NCI-H1105 treated with DMSO at 0.1 percent for 48 hours (cell line): ENCODE measurements at places on chromosomes 1 and 21.

DNA sequence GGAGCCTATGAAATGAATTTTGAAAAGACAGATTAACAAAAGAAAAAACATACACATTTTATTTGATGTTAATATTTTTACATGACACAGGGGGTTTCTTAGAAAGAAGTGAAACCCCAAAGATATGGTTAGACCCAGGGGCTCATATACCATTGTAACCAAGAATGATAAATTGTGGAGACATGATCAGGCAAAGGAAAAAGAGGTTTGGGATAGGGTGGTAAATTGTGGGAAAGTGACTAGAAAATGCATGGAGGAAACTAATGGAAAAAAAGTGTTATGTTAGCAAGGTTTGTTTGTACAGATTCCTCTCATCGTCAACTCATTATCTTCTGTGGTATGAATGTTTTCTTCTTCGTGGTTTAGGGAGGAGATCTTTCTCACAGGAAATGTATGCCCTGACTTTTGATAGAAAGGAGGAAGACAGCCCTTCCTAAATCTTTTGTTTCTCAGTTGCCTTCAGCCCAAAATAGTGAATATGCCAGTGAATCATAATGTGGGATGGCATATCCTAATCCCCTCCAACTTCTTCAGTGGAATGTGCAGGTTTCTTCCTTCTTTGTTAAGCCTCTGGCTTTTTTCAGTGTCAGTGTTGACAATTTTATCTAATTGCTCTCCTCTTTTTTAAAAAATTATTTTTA is 140.4 kb upstream of the UBE2U start:
- DNase-seq = no peak

DNA sequence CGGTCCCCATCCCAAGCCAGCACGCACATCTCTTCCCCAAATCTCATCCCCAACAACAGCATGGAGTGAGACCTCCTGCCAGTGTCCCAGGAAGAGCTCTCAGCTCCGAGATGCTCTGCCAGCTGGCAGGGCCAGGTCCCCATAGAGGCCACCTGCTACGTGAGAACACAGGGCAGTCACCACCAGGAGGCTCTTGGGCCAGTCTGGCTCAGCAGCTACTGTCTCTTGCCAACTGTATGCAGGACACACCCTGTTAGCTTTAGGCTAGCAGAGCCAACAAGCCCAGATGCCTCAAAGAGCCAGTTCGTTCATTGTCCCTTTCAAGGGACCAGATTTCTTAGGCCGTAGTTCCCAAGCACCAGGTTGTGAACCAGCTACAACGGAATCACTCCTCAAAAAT is 36.9 kb downstream of the FBXO2 start:
- no peak for DNase-seq

- no peak for DNase-seq
Measured at GRCh38 chr1:212691561-212692071, 8.0 kb downstream of the BATF3 start.

GRCh38 chr1:164703960-164704411 is 145.0 kb downstream of the PBX1 start:
- DNase-seq = no peak

- no peak for DNase-seq
Measured at GRCh38 chr1:30763651-30764248, 6.2 kb upstream of the LAPTM5 start.

DNA sequence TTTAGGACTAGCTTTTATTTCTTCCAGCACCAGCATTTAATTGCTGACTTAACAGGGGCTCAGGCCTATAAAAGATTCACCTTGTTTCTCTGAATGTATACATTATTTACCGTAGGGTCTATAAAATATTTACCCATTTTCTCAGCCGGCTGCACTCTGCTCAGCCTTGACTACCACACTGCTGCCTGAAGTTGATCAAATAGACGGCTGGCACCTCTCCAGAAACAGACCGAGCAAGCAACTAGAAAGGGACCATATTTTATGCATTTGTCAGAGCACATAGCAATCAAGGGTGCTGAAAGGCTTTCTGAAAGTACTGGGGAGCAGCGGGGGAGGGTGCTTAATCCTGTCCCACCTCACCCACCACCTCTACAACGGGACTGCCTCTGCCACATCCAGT is 64.7 kb upstream of the FGGY start:
- DNase-seq = peak; percentile 93

- DNase-seq = peak; percentile 85
Measured at GRCh38 chr1:218165701-218166114, 119.4 kb upstream of the RRP15 start.

GRCh38 chr1:244010191-244010590 is 40.9 kb upstream of the ZBTB18 start:
- no peak for DNase-seq

GRCh38 chr1:59604191-59604590 is 210.6 kb upstream of the HOOK1 start:
- no peak for DNase-seq

DNA sequence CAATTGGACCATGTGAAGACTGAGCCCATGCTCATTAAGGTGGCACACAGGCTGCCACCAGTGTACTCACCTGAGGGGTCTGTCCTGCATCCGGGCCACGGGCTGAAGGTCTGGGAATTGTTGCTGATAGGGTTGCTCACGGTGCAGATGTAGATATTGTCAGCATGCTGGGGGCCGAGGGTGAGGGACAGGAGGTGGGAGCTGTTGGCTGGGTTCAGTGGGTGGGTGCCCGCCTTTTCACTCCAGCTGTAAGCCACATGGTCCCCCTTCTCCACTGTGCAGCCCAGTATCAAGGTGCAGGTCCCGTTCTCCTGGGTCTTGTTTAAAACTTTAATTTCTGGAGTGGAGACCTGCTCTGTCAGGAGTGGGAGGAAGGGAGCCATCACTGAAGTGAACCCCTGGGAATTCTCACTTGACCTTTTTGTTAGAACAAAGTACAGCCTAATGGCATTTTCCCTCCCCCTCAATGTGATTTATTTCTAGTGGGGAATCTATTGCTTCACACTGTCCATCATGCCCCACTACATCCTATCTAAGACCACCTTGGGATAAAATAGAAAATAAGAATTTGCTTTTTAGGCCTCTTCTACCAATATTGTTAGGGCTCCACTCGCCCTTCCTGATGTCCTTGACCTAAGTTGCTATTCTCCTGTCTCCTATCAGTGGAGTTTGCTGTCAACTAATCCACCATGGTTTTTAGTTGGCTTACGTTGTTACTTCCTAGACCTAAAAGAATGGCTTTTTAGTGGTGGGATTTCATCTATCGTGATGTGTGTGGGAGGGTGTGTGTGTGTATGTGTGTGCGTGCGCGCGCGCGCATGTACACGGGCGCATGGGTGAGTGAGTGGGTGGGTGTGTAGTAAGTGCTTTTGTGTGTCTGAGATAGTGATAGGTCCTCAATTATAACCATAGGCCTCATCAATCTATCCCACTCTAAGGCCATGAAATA is 12.0 kb downstream of the SLAMF1 start:
- DNase-seq = no peak

DNA sequence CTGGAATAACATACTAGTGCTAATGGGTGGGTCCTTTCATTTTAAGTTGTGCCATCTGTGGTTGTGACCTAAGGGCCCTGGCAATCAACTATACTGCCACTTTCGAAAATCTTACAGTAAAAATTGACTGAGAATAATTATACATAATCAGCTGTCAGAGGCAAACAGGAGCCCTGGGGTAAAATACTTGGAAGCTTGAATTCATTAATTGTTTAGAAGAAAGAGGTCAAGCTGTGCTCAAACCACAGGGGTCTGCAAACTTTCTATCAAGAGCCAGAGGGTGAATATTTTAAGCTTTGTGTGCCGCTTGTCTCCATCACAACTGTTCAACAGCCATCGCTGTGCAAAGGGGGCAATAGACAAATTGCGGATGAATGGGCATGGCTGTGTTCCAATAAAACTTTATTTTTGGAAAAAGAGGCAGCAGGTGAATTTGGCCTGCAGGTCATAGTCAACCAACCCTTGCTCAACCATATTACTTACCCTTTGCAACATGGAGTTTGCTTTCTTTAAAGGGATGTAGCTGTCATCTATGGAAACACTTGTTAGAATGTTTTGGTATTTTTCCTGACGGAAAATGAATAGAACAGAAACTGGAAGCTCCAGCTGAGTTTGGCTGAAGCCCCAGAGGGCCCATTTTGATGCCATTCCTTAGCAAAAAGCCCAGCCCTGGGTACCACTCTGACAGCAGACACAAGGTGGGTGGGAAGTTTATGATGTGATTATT is 35.7 kb upstream of the USP1 start:
- no peak for DNase-seq

GRCh38 chr1:143553627-143554026 is 418.2 kb downstream of the FAM72C start:
- DNase-seq = no peak

DNA sequence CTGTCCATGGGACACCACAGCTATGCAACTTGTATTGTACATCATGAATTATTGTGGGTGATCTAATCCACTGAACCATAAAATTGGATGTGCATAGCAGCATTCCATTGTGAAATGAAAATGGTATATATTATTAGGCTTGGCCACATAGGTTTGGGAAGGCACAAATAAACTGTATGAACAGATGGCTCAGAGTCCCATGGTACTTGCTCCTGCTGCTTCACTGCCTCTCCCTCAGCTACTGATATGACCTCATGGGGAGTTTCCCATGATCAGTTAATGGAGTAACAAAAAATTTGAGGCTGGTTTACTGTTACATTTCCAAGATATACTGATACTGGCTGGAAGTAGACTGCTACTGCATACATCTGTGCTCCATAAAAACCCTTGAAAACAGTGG is 152.7 kb upstream of the NEGR1 start:
- DNase-seq = no peak

GRCh38 chr1:29855561-29856160 is 619.3 kb downstream of the PTPRU start:
- no peak for DNase-seq

- no peak for DNase-seq
Measured at GRCh38 chr1:1361982-1362423, 3.6 kb upstream of the MXRA8 start.

DNA sequence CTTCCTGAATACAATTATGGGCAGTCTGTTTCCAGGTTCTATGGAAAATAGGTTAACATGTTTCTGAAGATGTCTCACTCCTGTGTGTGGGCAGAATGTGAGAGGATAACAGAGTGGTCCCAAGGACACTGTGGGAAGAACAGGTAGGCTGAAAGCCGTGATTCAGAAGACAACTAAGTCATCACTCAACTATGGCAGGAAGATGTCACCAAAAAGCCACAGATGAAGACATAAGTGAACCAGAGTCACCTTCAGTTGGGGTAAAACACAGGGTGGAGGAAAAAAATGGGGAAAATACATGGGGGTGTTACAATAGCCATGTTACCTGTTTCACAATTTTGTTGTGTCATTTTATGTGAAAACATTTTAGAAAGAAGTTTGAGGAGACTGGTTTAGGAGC is 75.1 kb downstream of the UCHL5 start:
- no peak for DNase-seq

DNA sequence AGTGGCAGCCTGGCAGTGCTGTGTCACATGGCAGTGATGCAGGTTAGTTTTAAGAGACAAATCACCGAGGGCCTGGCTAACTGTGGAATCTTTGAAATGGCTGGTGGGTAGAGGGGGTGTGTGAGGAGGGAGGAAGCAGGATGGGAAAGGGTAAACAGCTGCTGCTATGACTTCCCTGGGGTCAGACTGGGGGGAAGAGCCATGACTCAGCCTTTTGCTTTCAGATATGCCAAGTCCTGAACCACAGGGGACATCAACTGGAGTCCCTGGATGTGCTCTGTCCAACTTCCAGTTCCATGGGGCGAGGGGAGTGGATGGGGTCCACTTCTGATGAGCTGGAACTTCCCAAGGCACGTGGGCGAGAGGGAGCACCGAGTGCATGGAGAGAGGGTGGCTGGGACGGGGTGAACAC is 121.1 kb upstream of the ADAR start:
- no peak for DNase-seq

GRCh38 chr1:51515982-51516648 is 3.0 kb downstream of the EPS15 start:
- DNase-seq = no peak

DNA sequence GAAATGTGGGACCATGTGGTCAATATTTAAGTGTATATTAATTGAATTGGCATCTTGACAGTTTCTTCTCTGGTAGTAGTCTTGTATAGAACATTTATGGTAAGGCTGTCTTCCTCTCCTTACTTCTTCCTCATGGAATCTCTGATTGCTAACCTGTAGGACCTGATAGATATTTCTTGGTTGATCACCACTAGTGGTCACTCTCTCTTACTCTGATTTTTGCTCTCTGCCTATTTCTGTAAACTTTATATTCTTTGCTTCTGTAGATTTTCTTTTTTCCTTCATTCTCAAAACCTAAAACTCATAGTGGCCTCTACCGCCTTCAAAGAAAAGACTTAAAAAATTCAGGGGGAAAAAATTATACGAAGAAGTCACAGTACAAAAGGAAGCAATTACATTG is 21.2 kb downstream of the MAST2 start:
- no peak for DNase-seq

GRCh38 chr1:245153552-245154428 is 995 bp upstream of the KIF26B start:
- peak; percentile 7 for DNase-seq

GRCh38 chr1:198773030-198773429 is 134.2 kb downstream of the PTPRC start:
- no peak for DNase-seq

DNA sequence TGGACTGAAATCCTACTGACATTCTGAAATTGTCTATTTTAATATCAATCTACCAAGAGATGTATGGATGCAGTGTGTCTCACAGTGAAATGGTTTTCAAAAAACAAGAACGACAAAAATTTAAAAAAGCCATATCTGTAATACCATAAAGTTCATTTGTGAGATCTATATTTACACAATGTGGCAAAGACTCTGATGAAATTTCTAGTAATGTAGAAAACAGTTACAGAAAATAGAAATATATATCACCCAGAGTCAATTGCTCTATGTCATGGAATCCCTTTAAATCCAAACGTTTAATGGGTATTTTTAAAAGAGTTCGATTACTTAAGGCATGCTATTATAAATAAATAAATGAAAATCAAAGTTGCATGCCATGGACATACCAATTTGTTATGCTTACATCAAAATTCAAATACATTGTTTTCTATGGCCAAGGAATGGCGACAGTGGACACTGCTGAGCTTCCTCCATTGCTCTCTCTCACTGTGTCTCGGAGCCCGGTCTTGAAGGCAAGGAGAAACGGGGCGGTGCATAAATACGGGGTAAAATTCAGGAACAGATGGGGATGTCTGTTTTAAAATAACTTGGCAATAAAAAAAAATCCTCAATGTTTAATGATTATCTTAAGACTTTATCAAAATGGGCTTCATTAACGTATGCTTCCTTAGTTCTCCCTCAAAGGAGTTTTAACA is 37.0 kb upstream of the SAMSN1 start:
- DNase-seq = no peak

- DNase-seq = peak; percentile 7
Measured at GRCh38 chr21:24941316-24942185, 665.7 kb downstream of the MRPL39 start.

GRCh38 chr1:172815740-172816139 is 156.8 kb downstream of the FASLG start:
- DNase-seq = no peak

GRCh38 chr1:89953131-89953626 is 41.7 kb upstream of the ZNF326 start:
- DNase-seq = peak; percentile 15

GRCh38 chr1:117783606-117784396 is 145.6 kb downstream of the GDAP2 start:
- no peak for DNase-seq

GRCh38 chr1:107935396-107936064 is 29.4 kb downstream of the VAV3 start:
- no peak for DNase-seq

GRCh38 chr1:10108134-10108663 is 75.4 kb downstream of the UBE4B start:
- no peak for DNase-seq
